A673 (cell line): ENCODE measurements at places on chromosomes 11 and 22.

DNA sequence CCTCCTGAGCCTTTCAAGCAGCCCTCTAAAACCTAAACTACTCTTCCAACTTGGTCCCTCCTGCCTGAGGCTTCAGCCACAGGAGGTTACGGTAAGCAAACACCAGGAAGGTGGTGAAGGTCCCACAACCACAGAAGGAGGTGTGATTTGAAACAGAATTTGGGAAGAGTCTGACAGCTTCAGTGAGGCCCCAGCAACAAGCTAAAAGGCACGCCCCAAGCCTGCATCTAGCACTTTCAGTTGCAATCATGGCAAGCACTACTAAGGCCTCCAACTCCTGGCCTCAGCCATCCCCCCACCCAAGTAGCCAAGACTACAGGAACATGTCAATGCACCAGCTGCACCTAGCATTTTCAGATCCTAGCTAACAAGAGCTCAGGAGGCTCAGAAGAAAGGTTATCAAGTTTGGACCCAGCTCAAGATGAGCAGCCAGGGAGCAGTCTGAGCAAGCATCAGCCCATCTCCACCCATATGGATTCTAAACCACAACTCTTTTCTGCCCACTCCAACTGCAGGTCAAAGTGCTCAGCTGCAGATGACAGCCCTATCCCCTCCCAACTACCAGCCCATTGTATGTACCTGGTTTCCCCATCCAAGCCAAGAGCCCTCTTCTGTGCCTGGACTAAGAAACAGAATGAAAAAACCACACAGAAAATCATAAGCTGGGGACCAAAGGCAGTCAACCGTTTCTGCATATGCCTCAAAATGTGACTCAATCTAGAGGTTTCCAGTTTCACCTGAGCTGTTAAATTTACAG is 10.4 kb upstream of the AHNAK start:
- no peak for DNase-seq

DNA sequence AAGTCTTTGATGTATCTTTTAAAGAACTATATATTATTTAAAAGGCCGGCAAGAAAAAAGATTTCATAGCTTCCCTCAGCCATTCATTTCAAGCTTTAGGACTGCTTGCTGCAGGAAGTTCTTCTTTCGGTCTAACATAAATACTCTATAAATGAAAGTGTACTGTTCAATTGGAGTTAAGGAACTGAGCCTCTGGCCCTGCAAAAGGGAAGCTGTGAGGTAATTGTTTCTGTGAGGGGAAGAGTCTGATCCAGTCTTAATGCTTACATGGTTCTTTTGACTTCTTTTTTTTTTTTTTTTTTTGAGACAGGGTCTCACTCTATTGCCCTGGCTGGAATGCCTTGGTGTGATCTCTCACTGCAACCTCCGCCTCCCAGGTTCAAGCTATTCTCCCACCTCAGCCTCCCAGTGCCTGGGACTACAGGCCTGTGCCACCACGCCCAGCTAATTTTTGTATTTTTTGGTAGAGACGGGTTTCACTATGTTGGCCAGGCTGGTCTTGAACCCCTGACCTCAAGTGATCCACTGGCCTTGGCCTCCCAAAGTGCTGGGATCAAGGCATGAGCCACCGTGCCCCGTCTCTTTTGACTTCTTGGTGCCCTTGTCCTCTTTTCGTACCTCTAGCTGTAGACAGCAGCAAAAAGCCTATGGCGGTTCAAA is 4.7 kb upstream of the TRIM29 start:
- DNase-seq: no peak

GRCh38 chr22:48744283-48744641 is 1083.4 kb downstream of the BRD1 start:
- no peak for DNase-seq

DNA sequence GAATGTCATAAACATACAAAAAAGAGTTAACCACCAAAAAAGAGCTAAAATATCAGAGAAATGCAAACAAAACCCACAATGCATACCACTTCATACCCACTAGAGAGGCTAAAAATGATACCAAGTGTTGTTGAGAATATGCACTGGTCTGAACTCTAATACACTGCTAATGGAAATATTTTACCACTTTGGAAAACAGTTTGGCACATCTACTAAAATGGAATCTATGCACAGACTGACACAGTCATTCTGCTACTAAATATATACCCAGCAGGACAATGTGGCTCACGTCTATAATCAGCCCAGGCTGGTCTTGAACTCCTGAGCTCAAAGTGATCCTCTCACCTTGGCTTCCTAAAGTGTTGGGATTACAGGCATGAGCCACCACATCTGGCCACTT is 18.0 kb downstream of the MAPK1 start:
- DNase-seq: no peak
